ENCODE measurements at places on chromosomes 3 and 15. TPM values are rescaled to one million over a fixed set of nuclear protein-coding genes. Genes with fewer than 3 reads are reported as not detected.
A peak's percentile ranks its signal among the peaks of the same experiment; 100 is the strongest.

The HGD gene
- not detected for total RNA-seq

- H3K27me3 ChIP-seq = peaks cover 47% of the 10 kb centered on the region
- no peaks in the 10 kb centered on the region for H3K36me3 ChIP-seq
- H3K4me1 ChIP-seq = no peaks in the 10 kb centered on the region
Observed at GRCh38 chr15:69587723-69588426, 135.3 kb downstream of the RPLP1 start.

- H3K4me3 ChIP-seq = no peak overlapping the region
- no peak for DNase-seq
- no peaks in the 10 kb centered on the region for H3K4me1 ChIP-seq
Observed at GRCh38 chr3:192133271-192133670, 594.1 kb downstream of the FGF12 start.

DNA sequence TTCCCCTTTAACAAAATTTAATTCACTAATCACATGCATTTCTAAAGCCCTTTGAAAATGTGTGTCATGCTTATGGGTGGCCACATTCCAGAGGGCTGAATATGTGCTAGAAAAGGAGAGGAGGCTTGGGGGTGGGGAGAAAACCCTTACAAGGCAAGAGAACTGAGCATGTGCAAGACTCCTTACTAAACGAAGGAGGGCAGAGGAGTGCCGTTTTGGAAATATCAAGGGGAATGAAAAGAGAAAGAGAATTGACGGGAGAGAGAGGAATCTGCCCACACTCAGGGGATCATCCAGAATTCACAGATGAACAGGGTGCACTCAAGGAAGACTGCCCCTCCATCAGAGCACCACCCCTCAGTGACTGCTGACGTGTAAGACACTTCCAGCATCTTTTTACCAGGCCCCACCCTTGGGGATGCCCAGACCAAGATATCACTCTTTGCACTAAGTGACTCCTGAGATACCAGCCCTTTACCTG lies 37.9 kb upstream of the TSC22D2 start:
- H3K27ac ChIP-seq = peak overlapping the region; percentile 83
- DNase-seq = peak; percentile 97
- peak overlapping the region; percentile 38 for H3K4me3 ChIP-seq
- H3K4me1 ChIP-seq = peaks cover 2% of the 10 kb centered on the region
- H3K36me3 ChIP-seq = no peaks in the 10 kb centered on the region

- H3K27ac ChIP-seq = no peak overlapping the region
- DNase-seq = no peak
- no peaks in the 10 kb centered on the region for H3K27me3 ChIP-seq
- H3K36me3 ChIP-seq = no peaks in the 10 kb centered on the region
Observed at GRCh38 chr3:141307351-141308059, 60.8 kb upstream of the ZBTB38 start.

Measured in IMR-90 (cell line).